ENCODE measurements at places on chromosomes 1 and 21.

GRCh38 chr1:163737261-163737660 is 415.5 kb downstream of the NUF2 start:
- no peak for DNase-seq

GRCh38 chr1:99776120-99776519 is 9.7 kb upstream of the FRRS1 start:
- no peak for DNase-seq

DNA sequence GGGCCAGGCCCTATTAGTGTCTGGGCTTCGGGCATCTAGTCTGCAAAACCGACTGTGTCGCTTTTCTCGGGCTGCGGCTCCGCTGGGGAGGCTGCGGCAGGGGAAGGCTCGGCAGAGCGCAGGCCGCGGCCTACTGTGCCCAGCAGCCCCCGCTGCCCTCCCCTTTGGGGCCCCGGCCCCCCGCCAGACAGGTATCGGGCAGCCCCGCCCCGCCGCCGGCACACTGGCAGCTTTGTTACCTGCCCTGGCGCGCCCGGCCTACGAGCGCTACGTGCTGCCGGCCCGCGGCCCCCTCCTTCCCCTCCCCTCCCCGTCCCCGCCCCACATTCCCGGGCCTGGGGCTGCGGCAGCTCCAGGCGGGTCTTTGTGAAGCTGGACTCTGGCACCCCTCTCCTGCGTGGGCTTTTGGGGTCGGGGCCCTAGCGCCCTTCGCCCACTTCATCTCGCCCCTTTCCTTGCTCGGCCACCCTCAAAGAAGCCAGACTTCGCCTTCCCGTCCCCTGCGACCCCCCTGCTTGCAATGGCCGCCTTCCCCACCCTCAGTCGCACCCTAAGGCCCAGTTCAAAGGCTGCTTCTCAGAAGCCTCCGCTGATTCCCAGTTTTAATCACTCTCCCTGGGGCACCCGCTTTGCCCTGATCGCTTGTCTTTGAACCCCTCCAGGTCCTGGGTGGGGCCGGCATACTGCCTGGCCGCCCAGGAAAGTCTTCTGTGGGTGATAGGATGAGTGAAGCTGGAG is 48.9 kb upstream of the SLC2A1 start:
- DNase-seq, result no peak

DNA sequence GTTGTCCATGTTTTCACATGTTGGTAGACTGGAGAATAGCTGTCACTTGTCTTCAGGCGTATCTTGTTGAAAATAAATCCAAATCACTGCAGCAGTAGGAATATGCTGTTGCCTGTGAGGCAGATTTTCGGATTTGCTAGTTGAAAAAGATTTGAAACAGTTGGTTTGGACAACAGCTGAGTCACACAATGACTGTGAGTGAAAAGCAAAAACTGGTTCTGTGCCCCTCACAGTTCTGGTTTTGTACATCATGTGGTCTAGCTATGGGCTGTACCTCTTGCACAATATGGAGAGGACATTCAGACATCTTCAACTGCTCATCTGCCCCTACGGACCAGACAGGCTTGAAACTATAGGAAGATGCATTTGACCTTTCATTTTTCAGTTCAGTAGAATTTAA is 1.8 kb downstream of the ARF1 start:
- DNase-seq, result no peak

DNA sequence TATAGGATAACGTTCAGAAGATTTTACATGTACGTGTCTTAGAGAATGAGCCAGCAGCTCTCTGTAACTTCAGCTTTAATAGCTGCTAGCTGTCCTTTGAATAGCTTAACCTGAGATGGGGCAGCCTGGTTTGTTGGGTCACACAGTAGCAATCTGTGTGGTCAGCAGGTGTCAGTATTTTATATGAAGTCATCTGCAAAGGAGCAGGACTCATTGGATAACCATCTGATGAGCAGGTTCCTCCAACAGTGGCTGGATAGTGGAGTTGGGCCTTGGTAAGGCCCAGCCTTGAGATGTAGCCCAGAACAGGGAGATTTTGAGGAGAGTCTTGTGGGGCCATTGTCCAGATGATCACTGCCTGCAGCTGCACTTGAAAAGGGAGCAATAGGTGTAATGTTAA is 6.4 kb downstream of the GSTM5 start:
- no peak for DNase-seq

All from COLO829 (cell line).